ENCODE measurements at places on chromosomes 11 and 22.

DNA sequence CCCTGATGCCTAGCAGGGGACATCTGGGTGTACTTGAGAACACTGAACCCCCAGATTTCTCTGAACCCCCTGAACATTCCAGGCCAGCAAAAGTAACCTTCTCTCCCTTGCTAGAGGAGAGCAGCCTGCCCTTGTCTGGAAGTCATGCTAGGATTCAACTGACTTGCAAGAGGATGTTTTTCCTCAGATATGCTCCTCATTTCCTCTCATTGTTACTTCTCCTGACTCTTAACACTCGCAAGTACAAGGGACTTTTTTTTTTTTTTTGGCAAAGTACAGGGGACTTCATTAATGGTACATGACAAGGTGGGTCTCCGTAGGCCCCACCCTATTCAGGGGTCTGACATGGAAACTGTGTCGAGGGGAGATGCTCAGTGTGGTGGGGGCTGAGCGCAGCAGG lies 6.3 kb upstream of the MCHR1 start:
- no peak for DNase-seq

DNA sequence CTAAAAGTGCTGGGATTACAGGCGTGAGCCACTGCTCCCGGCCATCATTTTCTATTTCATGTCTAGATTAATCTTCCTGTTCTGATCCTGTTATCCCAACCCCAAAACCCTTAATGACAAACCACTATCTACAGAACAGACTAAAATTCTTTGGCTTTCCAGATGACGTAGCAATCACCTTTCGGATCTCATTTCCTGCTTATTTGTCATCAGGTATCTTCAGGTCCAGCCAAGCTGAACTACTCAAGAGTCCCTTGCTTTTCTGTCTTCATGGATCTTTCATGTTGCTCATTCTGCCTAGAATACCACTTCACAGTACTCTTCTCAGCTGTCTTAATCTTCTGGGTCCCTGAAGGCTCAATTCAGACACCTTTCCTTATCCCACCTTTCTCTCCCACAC lies 27.4 kb upstream of the IPO7 start:
- DNase-seq, result no peak

DNA sequence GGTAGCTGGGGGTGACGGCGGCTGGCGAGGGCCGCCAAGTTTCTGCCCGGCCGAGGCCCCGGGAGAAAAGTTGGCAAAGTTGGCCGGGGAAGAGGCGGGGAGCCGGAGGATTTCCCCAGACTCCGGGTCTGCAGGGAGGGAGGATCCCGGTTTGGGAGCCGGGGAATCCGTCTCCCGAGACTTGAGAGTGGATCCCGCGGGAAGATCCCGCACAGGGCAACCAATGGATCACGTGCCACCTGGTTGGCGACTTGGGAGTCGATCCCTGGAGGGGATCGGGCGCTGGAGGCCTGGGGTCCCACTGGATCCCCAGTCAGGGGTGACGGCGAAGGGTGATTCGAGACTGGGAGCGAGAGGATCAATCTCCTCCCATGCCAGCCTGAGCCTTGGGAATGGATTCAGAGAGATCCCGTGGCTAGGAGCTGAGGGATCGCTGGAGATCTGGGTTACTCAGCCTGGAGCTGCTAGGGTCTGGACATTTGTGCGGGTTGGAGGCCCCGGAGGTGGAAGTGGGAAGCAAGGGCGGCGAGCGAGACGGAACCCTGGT lies 394 bp downstream of the KIAA1671 start:
- DNase-seq, result peak; percentile 70

- DNase-seq, result no peak
Observed at GRCh38 chr11:103325686-103326069, 216.5 kb downstream of the DYNC2H1 start.

DNA sequence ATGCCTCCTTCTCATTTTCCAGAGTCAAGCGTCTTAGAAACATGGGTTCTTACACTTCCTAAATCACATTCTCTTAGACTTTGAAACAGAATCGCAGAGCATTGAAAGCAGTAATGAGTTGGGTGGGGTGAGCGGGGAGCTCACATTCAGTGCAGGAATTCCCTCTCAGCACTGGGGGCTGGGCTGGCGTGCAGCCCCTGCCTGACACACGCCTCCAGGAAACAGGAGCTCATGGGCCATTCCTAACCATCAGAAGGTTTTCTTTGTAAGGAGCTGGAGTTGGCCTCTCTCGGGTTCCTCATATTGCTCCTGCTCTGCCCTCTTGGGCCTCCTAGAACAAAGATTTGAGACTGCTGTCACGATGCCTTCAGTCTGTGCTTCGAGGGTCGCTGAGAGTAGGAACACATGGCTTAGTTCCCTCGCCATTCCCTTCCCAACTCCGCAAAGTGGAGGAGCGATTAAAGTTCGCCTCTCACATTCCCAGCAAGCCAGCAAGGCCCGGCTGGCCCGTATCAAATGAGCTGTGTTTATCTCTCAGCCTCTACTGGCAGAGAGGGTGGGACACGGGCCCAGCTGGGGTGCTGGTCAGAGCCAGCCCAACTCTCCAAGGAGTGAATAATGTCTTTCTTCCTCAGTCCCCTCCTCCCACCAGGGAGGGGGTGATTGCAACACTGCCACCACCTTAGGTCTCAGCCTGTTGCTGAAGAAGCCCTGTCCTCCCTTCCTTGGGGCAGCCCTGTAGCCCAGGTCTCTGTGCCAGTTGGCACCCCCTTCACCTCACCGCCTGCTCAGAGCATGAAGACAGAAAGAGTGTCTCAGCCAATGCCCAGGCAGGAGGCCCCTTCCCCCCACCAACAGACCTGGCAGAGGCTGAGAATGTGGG lies 10.4 kb downstream of the CHRDL2 start:
- DNase-seq, result peak; percentile 78

DNA sequence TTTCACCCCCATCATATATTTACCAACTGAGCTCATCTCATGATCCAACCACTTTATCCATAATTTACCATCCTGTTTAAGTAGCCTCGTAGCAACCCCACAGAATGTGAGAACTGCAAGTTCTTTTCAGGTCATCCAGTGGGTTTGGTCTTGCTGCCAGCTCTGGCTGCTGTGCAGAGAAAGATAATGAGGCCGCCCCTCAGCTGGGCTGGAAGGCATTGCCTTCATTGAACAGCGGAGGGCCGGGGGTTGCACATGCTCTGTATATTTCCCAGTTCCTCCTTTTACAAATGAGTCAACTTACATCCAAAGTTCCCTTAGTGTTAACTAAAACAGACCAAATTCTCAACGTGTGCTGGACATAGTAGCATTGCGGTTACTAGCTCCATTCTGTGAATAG lies 96.7 kb downstream of the SYN3 start:
- DNase-seq, result no peak

DNA sequence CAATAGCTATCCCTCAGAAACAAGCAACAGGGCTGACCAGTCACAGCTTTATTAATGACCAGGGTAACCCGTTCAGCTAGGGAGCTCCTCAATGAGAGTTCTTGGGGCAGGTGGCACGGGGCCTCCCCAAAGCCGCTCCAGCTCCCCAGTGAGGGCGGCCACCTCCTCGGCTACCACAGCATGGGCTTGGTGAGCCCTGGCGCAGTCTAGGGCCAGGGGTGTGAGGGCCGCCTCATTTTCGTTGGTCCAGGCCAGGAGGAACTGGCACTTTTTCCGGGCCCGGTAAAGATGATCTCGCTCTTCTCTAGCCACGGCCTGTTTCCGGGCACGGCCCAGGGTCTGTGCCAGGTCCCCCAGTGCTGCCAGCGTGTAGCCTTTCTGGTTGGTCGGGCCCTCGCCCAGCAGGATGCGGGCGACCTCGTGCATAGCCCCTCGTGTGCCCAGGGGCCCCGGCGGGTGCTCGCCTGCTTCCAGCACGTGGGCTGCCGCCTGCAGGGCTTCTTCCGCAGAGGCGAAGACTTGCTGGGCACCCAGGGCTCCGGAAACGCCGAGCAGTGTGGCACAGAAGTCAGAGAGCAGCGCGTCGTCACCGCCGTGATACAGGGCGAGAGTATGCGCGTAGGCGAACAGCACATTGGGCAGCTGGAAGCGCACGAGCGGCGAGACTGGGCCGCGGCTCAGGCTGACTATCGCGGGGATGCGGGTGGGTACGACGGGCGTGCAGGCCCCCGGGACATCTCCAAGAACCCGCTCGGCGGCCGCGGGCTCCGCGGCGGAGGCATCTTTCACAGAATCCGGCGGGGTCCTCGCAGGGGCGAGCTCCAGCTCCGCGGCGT lies 913 bp downstream of the ZNHIT2 start:
- no peak for DNase-seq

DNA sequence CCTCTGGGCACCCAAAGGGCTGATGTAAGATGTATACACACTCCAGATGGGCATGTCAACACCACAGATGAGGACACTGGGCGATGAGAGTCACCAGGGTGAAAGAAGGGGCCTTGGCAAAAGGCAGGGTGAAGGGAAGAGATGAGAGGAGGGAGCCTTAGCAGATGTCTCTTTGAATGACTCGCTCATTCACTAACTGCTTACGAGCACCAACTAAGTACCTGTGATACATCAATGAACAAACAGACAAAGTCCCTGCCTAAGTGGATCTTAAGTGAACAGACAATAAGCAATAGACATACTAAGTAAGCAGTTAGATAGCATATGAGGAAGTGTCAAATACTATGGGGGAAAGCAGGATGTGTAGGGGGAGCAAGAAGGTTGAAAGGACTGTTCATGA lies 7.5 kb downstream of the ME3 start:
- DNase-seq, result no peak

- no peak for DNase-seq
Observed at GRCh38 chr11:512761-513595, 5.9 kb upstream of the RNH1 start.

GRCh38 chr11:108538022-108538424 lies 39.8 kb upstream of the POGLUT3 start:
- no peak for DNase-seq

DNA sequence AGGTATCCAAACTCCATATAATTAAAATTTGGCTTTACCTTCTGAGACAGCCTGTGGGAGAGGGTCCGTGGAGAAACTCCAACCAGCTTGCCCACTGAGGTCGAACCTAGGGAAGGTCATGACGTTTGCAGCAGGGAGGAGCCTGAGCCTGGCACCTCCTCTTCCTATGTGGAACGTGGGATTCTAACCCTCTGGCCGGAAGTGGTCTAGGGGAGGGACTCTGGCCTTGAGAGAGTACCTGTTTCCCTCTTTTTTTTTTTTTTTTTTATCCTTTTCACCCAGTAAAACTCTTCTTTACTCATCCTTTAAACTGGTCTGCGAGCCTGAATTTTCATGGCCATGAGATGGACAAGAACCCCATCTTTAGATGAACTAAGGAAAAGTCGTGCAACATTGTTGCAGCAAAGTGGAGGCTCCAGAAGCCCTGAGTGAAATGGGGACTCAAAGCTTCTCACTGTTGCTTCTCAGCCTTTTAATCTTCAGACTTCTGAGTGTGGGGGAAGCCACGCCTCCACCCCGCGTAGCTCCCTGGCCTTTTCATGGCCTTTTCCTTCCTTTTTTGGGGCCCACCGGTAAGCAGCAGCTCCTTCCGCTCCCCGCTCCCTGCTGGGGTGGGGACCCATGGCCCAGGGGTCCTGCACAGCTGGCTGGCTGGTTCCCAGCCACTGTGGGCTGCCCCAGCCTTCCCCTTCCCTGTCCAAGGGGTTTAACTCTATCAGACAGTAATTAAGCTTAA lies 1359.9 kb downstream of the LRRC4C start:
- no peak for DNase-seq

- no peak for DNase-seq
Observed at GRCh38 chr11:72812604-72812966, 1.6 kb upstream of the ATG16L2 start.

DNA sequence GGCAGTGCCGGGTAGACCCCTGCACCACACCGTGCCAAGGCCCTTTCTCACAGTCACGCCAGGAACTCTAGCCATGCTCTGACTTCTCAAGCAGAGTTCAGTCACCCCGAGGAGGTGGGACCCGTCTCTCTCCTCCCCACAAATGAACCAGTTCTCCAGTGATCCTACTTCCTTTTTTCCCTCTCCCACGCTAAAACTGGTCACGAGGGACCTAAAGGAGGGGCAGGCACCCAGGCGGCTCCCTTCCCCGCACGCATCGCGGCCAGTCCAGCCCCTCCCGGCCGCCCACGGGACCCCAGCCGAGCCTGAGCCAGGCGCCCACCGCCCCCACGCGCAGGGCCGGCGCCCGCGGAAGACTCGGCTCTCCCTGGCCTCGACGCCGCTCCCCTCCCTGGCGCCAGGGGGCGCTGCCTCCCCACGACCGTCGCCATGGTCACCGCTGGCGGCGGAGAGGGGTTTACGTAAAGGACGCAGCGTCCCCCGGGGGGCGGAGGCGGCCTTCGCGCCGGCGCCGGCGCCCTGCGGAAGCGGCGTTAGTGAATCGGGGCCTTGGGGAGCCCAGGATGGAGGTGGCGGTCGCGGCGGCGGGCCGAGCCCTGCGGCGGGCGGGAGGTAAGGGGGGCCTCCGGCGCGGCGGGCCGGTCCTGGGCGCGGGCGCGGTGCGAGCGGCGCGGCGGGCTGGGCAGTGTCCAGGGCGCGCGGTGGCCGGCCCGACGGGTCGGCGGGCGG lies at the start of gene DAGLA:
DAGLA (plus strand) TSS at position 499 of the 729 bp plus-strand sequence. CDS start 39,765 bp downstream, outside the sequence.
- DNase-seq, result peak; percentile 38

DNA sequence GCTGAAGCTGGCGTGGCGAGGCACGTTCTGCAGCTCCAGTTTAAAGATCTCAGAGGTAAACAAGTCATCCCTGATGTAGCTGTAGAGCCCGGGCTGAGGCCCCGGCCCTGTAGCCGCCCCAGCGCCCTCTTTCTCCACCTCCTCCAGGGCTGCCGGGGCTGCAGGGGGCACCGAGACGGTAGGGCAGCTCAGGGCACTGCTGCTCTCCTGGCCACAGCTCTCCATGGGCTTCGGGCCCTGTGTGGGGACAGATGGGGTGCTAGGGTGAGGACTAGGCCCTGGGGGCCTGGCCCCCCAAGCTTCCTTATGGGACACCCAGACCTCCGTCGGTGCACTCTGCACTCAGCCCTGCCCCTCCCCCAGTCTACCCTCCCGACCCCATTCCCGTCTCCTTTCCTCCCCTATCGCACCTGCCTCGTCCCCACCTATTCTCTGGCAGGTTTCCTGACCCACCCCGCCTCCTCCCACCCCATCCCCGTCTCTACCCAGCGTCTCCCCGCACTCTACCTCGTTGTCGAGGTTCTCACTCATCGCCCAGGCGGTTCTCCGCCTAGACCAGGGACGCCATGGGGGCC lies 559 bp downstream of the RANBP1 start:
- DNase-seq, result no peak

DNA sequence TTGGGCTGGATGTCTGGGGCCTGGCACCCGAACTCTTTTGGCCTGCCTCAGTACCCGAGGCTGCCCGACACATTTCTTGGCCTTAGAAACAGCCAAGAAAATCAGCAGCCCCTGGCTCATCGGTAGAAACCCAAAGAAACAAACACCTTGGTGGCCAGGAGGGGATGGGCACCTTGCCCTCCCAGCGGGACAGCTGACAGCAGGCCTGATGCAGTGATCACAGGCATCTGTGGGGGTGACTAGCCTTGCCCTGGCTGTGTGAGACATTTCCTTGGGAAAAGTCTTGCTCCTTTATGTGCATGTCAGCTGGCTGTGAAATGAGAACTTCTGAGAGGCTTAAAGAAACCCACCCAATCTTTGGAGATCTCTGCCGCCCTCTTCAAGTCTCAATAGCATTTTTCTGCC lies 60.9 kb downstream of the SMIM38 start:
- DNase-seq, result no peak

DNA sequence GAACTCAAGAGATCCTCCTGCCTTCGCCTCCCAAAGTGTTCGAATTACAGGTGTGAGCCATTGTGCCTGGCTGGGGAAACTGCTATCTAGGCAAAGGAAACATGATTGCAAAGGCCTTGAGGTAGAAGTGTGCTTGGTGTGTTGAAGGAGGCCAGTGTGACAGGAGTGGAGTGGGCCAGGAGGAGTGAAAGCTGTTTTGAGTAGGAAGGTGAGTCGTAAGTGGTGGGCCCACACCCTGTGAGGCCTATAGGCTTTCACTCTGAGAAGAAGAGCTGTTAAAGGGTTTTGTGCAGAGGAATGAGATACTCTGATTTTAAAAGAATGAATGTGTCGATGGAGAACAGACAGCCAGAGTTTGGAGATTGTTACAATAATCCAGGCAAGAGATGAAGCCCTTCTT lies 43.4 kb downstream of the WEE1 start:
- no peak for DNase-seq

All from nucleus accumbens (tissue), 56 donors.